EL (cell line): ENCODE measurements at places on chromosomes 12 and 14.

GRCh38 chr14:70726651-70727375, 82.5 kb downstream of the MAP3K9 start:
- DNase-seq, result no peak

DNA sequence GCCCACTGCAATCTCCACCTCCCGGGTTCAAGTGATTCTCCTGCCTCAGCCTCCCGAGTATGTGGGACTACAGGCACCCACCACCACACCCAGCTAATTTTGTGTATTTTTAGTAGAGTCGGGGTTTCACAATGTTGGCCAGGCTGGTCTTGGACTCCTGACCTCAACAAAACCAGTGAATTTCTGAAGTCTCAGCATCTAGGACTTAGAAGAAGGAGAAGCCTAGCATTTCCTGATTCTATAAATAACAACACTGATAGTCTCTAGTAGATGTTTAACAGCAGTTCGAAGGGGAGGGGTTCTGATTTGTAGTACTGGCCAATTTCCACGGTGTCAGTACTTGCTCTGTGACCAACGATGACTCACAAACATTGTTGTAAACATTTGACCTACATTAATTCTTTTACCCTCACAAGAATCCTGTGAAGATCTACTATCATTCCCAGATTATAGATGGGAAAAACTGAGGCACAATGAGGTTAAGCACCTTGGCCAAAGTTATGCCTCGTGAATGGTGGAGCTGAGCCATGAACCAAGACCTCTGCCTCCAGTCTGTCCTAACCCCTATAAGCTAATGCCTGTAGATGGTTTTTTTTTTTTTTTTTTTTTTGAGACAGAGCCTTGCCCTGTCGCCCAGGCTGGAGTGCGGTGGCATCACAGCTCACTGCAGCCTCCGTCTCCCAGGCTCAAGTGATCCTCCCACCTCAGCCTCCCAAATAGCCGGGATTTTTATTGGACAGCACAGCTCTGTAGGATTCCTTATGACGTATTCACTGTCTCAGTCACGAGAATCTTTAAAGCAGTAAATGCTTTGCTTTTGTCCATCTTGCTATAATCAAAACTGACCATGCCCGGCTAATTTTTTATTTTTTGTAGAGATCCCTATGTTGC, 5.2 kb downstream of the P2RX4 start:
- DNase-seq, result peak; percentile 93

DNA sequence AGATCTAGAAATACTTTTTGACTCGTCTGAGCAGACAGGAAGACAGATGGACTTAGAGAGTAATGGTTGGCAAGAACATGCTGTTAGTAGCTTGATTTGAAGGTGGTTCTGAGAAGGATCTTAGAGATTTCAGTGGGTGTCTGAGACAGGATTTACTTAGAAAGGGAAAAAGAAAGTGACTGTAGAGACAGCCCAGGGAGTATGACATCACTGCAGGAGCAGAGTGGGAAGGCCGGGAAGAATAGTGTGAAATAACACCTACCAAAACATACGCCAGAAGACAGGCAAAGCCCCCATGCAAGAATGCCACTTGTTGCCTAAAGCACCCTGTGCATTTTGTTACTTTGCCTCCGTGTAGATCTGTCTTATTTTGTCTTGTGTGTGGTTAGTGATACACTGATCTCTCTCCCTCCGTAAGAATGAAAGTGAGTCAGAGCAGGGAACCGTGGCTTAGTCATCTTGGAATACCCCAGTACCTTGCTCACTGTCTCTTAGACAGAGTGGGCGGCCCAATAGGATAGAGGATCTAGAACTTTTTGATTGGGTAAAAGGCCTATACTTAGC, 161.3 kb upstream of the IFNG-AS1 start:
- peak; percentile 97 for DNase-seq

DNA sequence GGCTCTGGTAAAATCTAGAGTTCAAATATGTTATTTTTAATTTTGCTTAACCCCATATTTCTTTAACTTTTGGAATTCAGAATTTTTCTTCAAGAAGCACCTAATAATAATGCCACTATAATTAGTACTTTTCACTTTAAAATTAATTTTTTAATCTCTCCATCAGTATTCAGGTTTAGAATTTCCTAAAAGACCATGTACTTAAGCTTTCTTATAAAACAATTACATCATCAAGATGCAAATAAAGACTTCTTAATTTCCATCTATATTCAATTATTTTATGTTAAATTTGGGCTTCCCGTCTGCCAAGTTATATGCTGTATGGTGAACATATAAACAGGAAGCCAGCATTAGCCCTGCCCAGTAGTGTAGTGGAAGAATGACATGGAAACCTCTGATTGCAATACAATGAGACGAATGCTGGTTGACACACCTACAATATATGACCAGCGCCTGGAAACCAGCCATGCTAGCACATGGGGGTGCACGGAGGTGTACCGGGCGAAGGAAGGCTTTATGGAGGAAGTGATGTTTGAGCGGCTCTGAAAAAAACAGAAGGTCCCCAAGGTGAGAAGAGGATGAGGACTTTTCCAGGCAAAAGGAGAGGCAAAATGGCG, 82.2 kb downstream of the LLPH start:
- no peak for DNase-seq

- DNase-seq, result no peak
Observed at GRCh38 chr14:34147461-34147860, 196.6 kb upstream of the EGLN3 start.

- DNase-seq, result no peak
Observed at GRCh38 chr14:25394791-25395391, 344.9 kb upstream of the STXBP6 start.

DNA sequence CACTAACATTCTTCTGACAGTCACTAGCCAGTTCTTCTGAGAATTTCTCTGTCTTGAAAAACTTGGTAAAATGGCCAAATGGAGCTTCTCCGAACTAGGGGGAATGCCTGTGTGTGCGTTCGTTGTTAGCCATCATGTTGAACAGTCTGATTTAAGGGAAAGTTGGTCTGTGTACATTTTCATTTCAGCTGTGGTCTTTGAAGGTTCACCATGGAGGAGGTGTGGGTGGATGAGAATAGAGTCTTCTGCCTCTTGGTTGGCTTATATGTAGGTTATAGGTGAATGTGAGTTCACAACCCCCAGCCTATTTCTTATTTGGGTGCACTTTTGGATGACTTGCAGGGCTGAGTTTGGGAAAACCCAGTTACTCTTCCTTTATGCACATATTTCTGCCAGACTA, 12.9 kb downstream of the ETV6 start:
- DNase-seq, result no peak

DNA sequence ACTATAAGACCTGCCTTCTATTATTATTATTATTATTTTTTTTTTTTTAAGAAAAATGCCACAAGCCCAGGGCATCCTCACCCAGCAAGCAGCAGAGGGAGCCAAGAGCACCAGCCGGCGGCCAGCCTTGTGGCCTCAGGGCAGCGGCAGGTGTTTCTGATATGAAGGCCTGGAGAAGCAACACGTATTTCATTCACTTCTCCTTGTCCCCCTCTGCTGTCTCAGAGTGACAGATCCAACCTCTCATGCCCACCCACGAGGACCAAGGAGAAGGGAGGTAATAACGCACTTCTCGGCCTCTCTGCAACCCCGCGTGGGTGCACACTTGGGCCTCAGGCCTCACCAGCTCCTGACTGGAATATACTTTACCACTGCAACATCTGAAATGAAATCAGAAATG, 25.4 kb downstream of the CDC42BPB start:
- DNase-seq, result no peak

- peak; percentile 12 for DNase-seq
Observed at GRCh38 chr14:76473481-76474263, 97.7 kb downstream of the ESRRB start.

DNA sequence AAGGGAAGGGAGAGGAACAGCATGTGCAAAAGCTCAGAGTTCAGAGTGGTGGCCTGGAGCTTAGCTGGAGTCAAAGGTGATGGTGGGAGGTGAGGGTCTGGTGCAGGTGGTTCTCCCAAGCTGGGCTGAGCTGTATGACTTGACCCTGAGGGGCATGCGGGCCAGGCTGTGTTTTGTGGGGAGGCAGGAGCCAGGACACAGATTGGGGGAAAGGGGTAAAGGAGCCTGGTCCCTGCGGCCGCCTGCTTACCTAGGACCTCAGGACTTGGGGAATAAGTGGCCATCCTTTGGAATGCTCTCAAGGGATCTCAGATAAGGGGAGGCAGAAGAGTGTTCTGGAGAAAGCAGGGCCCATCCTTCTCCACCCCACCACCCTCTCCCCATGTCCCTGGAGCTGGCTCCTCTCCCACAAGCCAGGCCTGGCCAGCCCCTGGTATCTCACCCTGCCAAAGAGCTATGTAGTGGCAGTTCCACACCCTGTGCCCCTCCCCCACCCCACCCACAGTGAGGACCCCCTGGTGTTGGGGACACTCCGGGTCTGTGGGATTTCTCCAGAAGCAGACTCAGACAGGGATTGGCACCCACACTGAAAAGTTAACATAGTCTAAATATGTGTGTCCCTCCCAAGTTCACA, 19.9 kb upstream of the CEP170B start:
- DNase-seq, result no peak

DNA sequence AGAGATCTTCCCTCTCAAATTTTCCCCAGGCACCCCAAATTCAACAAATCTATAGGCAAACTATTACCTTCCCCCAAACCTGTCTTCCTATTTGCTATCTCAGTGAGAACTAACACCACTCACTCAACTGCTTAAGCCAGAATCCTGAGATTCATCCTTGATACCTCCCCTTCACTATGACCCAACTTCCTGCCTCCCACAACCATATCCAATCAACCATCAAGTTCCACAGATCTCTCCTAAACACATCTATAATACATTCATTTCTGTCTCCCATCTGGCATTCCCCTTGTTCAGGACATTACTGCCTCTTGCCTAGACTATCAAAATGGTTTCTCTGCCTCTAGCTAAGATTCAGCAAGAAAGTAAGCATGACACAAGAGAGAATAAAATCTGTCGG, 21.3 kb downstream of the YAF2 start:
- DNase-seq, result peak; percentile 8

DNA sequence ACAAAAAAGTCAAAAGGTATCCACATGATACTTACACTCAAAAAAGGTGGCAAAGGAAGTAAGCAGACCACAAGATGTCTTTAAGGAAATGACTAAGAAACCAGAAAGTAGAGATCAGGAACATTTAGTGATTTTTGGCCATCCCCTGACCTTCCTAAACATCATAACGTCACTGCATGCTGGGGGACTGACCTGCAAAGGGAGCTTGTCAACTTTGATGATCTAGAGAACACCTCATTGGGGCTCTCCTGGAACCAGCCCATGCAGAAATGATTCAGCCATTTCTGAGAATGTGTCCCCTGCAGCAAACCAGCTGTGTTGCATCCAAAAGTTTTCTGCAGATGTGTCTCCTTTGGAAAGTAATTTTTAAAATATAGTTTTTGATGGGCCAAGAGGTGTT, 152.2 kb upstream of the RASSF8 start:
- peak; percentile 48 for DNase-seq

GRCh38 chr12:31605531-31605930, 14.6 kb upstream of the DENND5B start:
- DNase-seq, result no peak

DNA sequence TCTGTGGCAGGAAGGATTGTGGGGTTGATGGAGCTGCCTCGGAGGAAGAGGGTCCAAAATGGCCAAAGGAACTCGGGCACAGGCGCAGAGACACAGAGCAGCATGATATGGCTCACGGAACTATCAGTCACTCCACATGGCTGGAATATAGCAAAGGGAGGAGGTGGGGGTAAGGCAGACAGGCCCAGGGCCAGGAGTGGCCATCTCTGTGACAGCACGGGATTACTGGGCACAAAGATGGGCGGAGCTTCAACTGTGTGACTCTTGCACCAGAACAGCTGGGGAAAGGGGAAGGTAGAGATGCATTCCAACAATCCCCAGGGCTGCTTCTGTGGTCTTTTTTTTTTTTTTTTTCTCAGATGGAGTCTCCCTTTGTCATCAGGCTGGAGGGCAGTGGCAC, 24.8 kb upstream of the EML1 start:
- peak; percentile 40 for DNase-seq

DNA sequence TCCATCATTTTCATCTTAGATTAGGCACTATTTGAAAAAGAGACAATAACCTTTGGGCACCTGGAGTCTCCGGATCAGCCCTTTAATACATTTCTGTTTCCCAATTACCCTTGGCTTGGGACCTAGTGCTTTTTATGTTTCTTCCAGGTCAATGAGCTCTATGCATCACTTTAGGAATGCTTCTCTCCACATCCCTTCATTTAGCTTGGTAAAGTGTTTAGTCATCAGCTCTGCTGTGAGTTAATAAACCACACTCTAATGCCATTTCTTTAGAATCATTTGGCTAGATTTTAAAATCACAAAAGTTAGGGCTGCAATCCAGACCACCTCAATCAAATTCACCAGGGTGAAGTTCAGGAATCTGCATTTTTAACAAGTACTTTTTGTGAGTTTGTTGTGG, 41.7 kb downstream of the RASSF9 start:
- DNase-seq, result no peak

GRCh38 chr14:96586921-96587822, 85.0 kb downstream of the PAPOLA start:
- DNase-seq, result no peak

DNA sequence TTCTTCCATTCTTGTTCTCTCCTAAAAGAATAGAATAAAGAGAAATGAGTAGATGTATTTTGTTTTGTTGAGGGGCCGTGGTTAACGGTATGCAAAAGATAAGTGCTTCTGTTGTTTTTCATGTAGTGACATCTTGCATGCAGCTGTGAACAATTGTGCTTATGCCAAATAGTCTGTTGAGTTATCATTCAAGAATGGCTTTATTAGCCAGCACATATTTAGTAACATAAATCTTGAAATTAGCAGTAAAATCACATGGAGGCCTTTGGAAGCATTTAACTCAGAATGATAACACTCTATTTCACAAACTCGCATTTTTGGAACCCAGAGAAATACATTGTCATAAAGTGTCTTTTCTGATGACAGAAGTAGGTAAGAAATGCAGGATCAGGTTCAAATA, 1772.0 kb upstream of the FLRT2 start:
- DNase-seq, result peak; percentile 26
